ENCODE measurements at places on chromosomes 7 and 10.

DNA sequence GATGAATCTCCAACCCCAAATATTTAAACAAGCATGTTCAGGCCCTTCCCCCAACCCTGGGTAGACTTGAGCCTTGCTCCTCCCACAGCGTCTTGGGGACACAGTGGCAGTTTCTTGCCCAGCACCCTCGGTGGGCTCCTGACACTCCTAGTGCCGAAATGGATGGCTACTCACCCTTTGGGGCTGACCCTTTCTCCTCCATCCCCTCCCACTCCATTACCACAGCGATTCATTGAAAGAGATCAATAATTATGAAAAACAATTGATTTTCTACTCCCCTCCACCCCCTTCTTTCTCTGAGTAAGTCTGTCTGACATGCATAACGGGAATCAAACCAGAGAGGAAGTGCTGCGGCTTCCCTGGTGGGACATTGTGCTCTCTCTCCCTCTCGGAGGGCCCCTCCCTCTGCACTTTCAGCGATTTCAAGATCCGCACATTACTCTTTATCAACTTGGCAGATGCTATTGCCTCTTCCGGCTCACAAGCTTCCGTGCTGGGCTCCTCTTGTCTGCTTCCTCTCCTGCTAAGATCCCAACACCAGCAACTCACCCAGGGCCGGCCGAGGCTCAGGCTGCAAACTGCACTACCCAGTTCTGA, 79.0 kb upstream of the PLXNA4 start:
- no peak for DNase-seq

DNA sequence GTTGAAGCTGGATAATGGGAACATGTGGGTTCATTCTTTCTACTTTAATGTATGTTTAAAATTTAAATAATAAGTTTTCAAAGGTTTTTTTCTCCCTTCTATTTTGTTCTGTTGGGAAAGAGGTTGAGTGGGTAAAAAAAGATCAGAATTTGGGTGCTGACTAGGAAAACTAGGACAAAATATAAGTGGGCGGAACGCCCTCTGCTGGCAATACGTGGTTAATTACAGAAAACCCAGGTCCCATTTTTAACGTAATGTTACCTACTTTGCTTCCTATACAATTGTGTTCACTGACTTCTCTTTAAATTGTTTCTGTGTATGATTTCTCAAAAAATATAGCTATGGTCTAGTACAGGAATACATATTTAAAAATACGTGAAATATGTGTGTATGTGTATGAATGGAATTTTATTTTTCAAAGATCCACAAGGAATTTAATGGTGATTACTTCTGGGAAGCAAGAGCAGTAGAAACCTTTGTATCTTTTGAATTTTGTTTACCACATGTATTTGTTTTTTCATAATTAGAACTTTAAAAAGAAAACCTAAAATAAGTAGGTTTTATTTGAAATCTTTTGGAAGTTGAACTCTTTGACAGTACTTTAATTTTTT, 8.7 kb downstream of the ECD start:
- no peak for DNase-seq

GRCh38 chr10:52216852-52217251, 97.2 kb upstream of the DKK1 start:
- DNase-seq, result no peak

DNA sequence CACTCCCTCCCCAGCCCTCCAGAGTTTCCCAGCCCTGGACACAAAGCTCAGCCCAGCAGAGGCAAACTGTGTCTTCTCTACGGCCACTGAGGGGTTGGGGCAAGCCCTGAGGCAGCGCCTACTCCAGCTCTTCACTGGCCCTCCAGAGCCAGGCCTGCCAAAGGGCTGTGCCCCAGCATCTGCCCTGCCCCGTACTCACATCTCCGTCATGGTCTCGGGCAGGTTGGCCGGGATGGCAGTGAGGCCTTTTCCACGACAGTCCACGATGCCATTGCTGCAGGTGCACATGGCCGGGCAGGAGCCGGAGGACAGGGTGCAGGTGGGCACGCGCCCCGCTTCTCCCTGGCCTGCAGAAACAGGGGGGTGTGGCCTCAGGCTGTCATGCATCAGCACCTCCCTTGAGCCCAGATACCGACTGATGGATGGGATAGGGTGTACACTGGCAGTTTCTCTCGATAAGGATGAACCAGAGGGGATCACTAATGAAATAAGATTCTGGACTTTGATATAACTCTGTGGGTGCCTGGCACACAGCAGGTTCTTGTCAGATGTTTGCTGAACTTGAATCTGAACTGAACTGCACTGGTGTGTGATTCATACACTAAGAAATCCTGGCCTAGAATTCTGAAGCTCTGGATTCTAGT, 125.2 kb downstream of the SLIT1 start:
- no peak for DNase-seq

DNA sequence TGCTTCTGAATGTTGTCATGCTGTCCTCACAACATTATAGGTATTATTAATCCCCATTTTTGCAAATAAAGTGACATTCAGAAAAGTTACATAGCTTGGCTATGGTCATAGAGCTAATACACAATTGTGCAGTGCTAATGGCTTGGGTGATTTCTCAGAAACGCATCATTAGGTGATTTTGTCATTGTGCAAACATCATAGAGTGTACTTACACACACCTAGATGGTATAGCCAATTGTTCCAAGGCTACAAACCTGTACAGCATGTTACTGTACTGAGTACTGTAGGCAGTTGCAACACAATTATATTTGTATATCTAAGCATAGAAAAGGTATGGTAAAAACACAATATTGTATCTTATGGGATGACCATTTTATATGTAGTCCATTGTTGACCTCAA, 91.0 kb downstream of the BTAF1 start:
- no peak for DNase-seq

- DNase-seq, result no peak
Measured at GRCh38 chr10:52542906-52543305, 228.8 kb downstream of the DKK1 start.
